ENCODE measurements at places on chromosomes 13 and 19.

GRCh38 chr13:30730526-30730925 lies 4.8 kb upstream of the ALOX5AP start:
- DNase-seq, result no peak

DNA sequence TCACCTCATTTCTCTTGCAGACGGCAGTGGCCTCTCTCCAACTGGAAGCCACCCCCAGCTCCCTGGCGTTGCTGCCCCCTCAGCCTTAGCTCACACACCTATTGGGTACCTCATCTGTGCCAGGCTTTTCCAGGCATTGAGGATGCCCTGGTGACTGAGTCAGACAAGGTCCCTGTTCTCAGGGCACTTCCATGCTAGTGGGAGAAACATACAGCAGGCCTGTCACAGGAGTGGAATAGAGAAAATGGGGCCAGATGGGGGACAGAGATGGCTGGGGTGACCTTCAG lies 33.9 kb downstream of the CAPN12 start:
- no peak for DNase-seq

GRCh38 chr19:28823338-28823961 lies 389.5 kb downstream of the UQCRFS1 start:
- no peak for DNase-seq

GRCh38 chr13:33352526-33352925 lies 67.0 kb upstream of the STARD13 start:
- DNase-seq, result no peak

DNA sequence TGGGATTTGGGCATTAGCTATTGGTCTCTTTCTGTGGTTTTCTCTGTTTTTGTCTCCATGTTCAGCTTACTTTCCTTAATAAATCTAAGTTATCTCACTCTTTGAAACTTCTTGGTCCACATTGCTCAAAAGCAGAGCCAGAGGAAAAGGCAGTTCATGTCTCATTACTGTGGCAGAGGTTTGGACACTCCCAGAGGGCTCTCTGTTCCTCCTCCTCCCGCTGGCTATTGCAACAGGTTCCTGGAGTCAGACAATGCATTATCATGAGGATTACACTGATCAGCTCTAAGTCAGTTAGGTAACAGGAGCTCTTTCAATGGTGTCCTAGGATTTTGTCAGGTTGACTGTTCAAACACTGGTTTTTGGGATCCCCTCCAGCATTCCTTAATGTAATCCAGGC lies 298.8 kb downstream of the NDFIP2 start:
- no peak for DNase-seq

- no peak for DNase-seq
Observed at GRCh38 chr13:39663958-39664357, 8.5 kb downstream of the COG6 start.

- DNase-seq, result no peak
Observed at GRCh38 chr13:32902874-32903273, 113.3 kb upstream of the KL start.

- DNase-seq, result no peak
Observed at GRCh38 chr19:50626011-50626410, 13.7 kb downstream of the SYT3 start.

GRCh38 chr19:28535352-28535775 lies 677.6 kb downstream of the UQCRFS1 start:
- no peak for DNase-seq

DNA sequence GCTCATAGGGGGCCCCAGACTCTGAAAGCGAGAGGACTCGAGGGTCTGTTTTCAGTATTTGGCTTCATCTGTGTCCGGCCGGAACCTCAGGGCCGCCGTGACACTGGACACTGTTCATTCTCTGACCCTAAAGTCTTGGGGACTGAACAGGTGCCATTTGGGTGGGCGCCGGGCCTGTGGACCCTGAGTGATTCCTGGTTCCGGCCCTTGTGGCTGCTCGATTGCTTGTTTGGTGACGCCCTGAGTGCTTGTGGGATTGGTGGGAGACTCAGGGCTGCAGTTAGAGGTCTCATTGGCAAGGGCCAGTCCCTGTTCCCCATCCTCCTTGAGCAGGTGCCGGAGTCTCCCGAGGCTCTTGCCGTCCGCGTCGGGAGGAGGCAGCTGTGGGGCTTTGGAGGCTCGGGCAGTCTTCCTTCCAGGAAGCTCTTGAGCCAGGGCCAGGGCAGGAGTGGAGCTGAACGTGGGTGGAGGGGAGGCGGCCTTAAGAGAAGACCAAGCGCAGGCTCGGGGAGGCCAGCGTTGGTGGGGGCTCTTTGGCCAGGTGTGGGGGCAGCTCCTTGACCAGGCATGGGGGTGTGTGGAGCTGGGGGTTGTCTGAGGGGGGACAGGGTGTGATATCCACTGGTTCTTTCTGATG lies 4.7 kb downstream of the PTBP1 start:
- DNase-seq, result no peak

DNA sequence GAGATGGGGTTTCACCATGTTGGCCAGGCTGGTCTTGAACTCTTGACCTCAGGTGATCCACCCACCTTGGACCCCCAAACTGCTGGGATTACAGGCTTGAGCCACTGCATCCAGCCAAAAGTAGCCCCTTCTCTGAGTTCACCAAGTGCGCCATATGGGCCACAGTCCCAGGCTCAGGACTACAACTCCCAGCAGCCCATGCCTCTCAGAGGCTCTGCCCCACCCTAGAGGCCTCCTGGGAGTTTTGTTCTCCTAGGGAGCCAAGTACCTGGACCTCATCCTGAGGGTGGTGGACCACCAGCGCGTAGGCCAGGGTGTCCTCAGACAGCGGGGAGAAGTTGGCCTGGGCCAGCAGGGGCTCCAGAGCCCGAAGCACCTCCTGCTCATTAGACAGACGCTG lies 18.8 kb downstream of the TMEM143 start:
- DNase-seq, result no peak

DNA sequence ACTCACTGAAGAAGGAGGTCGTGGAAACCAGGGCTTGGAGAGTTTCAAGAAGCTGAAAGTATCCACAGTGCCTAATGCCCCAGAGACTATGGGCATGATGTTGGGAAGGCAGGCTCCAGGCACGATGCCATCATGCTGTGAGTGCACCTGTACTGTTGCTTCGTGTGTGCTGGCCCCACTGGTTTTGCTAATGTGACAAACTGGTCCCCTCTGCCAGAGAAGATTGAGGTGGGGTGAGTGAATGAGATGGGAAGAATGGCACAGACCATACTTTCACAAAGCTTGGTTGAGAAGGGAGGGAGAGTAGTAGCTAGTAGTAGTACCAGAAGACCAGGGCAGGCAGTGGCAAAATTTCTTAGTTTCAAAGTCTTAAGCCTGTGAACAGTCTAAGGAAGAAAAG lies 19.0 kb upstream of the POP4 start:
- no peak for DNase-seq

DNA sequence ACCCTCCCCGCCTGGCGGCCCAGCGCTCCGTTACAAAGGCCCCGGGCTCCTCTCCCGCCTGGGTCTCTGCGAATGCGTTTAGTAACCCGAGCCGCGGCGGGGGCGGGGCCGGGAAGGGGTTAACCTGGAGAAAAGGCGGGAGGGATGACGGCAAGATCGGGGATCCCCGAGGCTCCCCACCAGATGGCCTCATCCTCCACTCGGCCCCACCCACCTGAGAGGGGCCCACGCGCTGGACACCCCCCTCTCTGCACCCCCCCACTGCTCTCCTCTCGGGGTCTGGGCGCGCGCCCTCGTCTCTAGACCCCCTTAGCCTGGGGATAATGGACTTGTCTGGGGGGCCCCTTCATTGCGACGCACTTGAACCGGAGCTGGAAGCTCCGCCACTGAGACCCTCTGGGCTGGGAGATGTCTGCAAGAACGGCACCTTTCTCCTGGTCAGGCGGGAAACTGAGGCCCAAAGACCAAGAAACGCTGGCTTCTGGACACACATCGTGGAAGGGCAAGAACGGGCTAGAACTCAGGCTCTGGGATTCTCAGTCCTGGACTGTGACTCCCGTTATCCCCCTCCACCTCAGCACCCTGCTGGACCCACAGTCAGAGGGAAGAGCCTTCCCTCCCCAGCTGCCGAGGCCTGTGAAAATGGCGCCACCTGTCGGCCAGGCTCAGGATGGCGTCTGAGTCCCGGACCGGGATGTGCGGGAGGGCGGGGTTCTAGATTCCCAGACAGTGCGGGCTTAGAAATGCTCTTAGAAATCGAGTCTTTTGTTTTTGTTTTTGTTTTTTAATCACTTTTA lies 2.9 kb upstream of the LTBP4 start:
- peak; percentile 88 for DNase-seq

- no peak for DNase-seq
Observed at GRCh38 chr19:33344573-33344925, 29.0 kb upstream of the CEBPG start.

DNA sequence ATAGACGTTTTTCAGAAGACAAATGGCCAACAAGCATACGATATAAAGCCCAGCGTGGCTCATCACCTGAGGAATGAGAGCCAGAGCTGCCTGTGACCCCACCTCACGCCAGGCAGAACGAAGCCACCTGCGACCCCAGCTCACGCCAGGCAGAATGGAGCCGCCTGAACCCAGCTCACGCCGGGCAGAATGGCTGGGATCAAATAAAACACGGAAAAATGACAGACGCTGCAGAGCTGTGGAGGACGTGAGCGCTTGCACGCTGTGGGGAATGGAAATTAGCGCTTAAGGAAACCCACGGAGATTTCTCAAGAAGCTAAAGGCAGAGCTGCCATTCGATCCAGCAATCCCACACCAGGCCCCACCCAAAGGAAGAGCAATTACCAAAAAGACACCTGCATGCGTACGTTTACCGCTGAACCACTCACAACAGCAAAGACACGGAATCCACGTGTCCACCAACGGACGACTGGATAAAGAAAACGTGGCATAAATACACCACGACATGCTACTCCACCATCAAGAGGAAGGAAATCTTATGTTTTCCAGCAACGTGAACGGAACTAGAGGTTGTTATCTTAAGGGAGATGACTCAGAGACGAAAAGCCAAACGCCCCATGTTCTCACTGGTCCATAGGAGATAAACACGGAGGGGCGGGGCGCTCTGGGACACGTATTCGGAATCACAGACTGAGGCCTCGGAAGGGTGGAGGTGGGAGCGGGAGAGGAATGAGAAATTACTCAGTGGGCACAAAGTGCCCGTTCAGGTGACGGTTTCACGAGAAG lies 30.7 kb upstream of the C13orf46 start:
- DNase-seq, result no peak

DNA sequence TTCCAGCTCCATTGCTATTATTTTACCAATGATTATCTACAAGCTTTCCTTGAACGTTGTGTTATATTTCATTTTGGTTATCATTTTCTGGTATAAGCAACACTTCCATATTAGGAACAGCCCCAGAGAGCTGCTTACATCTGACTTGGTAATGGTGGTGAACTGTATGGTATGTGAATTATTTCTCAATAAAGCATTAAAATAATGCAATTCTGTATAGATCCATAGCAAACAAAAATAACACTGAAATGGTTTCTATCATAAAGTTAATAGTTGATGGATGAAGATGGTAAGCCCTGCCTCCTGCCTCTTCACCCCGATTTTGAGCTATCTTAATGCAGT lies 27.5 kb downstream of the GGACT start:
- no peak for DNase-seq

DNA sequence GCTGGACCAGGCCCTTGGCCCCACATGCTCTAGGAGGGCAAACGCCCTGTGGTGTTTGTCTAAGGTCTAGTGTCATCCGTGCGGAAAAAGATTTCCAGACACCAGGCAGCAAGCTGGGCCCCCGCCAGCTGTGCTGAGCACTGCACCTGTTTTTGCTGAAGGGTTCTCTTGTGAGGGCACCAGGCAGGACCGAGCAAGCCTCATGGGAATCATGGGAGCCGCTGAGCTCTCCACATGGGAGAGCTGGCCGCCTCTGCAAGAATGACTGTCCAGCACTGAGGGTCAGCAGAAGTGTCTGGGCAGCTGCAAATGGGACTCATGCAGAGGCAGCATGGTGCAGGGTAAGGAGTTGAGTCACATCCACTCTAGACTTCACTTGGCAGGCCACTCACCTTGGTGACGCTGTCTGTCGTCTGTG lies 12.0 kb downstream of the B3GNT8 start:
- no peak for DNase-seq

GRCh38 chr19:9808855-9809824 lies 9.7 kb downstream of the FBXL12 start:
- no peak for DNase-seq

- no peak for DNase-seq
Observed at GRCh38 chr19:14119644-14120496, 2.3 kb upstream of the PRKACA start.

- DNase-seq, result no peak
Observed at GRCh38 chr19:13155472-13156359, 5.5 kb downstream of the IER2 start.

DNA sequence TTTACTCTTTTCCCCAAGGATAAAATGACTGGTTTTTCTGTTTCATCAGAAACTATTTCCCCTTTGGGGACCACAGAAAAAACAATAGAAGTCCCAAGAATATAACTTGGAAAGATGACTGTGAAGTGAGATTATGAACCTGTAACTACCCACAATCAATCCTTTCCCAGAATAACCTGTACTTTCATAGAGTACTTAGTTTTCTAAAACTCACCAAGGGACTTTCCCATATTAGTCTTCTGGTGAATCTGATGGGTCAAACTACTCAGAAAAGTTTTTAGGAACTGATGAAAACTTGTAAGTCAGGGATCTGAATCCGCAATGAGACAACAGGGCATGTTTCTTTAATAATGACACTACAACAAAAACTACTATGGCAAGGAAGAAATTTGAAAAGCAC lies 62.6 kb downstream of the STK24 start:
- DNase-seq, result no peak

- no peak for DNase-seq
Observed at GRCh38 chr13:30465343-30465592, 468 bp downstream of the HMGB1 start.

GRCh38 chr13:48511621-48512230 lies 21.2 kb downstream of the RCBTB2 start:
- DNase-seq, result no peak

DNA sequence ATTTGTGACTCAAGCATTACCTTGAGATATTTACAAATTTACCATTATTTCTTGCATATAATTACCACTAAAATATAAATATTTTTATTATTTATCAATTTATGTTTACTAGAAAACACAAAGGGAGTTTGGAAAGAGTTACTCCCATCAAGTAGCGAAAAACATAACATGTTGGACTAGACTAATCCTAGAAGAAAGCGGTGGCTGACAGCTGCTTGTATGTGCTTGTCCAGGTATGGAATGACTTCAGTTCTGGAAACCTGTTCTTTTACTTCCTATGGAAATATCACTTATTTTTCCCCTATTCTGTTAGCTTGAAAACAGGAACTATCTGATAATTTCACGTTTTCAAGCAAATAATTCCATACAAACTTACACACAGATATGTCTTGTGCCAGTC lies 28.5 kb downstream of the SLITRK1 start:
- DNase-seq, result no peak

DNA sequence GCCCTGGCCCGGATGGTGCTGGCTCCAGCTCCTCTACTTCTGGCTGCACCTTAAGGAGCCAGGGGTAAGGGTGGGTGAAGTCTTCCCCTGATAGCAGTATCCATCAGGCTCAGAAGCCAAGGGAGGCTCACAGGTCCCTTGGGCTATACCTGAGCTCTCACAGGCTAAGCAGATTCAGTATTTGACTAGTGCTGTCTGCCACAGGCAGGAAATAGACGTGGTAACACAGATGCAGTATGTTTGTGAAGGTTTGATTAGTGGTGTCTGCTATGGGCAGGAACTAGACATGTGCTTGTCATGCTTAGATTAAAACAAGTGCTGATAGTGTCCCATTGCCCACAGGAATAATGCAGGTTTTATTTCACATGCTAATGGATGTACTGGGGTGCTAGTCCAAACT lies 4.0 kb downstream of the SYT5 start:
- DNase-seq, result no peak

GRCh38 chr13:75530549-75530961 lies 7.1 kb downstream of the COMMD6 start:
- DNase-seq, result no peak

Data from right renal cortex interstitium (tissue), 3 donors.